ENCODE measurements at places on chromosomes 11 and 22.

DNA sequence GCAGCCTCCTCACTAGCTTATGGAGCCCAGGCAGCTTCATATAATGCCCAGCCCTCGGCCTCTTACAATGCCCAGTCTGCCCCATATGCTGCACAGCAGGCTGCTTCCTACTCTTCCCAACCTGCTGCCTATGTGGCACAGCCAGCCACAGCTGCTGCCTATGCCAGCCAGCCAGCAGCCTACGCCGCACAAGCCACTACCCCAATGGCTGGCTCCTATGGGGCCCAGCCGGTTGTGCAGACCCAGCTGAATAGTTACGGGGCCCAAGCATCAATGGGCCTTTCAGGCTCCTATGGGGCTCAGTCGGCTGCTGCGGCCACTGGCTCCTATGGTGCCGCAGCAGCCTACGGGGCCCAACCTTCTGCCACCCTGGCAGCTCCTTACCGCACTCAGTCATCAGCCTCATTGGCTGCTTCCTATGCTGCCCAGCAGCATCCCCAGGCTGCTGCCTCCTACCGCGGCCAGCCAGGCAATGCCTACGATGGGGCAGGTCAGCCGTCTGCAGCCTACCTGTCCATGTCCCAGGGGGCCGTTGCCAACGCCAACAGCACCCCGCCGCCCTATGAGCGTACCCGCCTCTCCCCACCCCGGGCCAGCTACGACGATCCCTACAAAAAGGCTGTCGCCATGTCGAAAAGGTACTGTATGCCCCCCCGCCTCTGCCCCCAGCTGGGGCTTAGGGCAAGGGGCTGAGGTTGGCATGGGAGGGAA lies 8.8 kb downstream of the RBM14 start:
- DNase-seq: no peak

DNA sequence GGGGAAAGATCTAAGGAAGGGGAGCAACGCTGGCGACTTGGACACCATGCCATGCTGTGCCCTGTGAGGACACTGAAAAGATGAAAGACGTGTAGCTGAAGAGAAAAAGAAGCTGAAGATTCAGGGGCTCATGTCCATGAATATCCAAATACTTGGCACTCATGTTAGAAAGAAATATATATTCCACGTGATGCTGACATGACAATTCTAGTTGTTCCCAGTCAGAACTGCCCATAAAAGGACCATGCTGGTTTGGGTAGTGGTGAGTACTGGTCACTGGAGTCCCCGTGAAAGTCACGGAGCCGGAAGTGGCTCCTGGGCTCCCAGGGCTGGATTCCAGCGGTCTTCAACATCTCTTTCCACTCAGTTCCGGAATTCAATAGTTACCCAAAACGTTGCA lies 9.9 kb downstream of the MS4A15 start:
- DNase-seq: no peak

DNA sequence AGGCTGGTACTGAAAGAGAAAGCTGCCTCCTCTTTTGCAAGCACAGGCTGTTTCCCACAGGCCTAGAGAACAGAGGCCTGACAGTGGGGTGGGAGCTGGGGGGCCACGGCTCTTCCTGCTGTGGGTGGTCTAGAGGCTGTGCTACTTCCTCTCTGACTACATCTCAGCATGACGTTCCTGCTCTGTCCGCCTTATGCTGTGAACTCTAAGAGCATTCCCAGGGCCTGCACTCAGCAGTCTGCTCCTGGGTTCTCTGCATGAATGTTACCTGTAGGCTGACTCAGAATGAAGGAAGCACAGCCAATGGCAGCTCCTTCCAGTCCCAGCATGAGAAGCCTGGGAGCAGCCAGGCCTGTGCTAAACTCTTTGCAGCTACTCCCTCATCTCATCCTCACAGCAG lies 534.3 kb downstream of the NTM start:
- no peak for DNase-seq

GRCh38 chr22:37529652-37530345 lies 10.6 kb upstream of the CARD10 start:
- no peak for DNase-seq

DNA sequence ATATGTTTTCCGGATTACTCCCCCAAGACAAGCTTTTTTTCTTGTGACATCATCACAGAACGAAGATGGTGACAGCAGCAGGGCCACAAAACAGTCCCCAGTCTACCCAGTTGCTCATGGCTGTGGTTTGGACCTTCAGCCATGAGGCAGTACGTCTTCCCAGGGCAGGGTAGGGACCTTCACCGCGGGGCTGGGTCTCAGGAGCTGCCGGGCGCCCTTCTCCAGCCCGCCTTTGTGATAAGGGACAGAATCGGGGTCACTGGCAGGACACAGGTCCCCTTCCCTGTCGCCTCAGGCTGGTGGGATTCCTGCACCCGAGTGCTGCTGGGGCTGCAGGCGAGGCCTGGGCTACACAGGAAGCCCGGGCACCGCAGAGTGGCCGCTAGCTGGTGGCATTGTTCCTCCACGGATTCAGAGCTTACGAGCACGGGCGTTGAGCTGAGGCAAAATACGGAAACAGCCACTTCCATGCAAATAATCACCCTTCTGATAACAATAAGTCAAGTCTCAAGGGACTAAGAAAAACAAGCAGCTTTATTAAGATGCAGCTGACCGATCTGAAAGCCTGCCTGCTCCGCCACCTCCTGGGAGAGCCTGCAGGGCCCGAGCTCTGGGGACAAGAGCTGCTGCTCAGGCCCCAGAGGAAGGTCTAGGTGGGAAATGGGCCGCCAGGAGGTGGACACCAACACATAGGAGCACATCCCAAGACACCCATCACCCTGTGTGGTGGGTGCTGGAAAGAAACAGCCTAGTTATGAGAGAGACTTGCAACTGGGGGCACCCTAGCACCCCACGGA lies 12.3 kb downstream of the TBX1 start:
- DNase-seq: no peak

DNA sequence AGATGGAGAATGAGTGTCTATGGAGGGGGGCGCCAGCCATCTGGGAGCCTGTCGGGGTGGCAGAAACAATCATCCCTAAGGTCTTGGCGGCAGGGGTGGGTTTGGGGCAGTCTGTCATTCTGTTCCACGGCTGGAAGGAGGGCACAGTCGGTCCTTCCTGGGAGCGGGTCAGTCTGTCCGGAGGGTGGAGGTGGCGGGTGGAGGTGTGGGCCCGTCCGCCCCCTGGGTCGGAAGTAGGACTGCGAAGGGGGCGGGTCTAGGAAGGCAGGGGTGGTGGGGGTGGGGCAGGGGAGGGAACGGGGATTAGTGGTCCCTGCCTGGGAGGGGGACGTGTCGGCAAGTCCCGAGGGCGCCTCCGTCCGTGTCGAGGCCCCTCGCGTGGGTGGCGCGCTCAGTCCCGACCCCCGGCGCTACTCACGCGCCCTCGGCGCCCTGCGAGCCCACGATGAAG lies 461 bp downstream of the TBC1D10A start:
- DNase-seq: no peak
